ENCODE measurements at places on chromosomes 12 and 14. TPM values are rescaled to one million over a fixed set of nuclear protein-coding genes. Genes with fewer than 3 reads are reported as not detected.

Gene TMPRSS12
- polyA plus RNA-seq: not detected

Gene KRT6B
- polyA plus RNA-seq: 0.06 TPM

DNA sequence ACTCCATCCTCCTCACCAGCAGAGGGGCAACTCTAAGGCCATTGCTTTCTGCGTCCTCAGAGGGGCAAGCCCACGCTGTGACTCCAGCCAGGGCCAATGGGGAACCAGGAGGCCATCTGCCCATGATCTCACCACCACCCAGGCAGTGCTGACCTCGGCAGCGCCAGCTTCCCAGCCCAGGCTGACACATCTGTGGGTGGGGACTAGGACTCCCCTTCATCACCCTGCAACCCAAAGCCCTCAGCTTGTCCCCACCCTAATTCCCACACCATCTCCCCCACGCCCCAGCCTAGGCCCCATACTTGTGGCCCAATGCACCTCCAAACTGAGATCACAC lies 58.6 kb downstream of the VWF start:
- no peaks in the 10 kb centered on the region for H3K27me3 ChIP-seq
- no peak for DNase-seq
- peaks cover 8% of the 10 kb centered on the region for H3K4me1 ChIP-seq
- peak overlapping the region; percentile 52 for H3K27ac ChIP-seq

GRCh38 chr12:94987801-94988200 lies 15.7 kb downstream of the NDUFA12 start:
- H3K36me3 ChIP-seq: peaks cover 55% of the 10 kb centered on the region
- H3K4me3 ChIP-seq: no peak overlapping the region
- no peak overlapping the region for H3K27ac ChIP-seq
- H3K4me1 ChIP-seq: peaks cover 2% of the 10 kb centered on the region
- DNase-seq: no peak
